ENCODE measurements at places on chromosomes 3 and 15.

DNA sequence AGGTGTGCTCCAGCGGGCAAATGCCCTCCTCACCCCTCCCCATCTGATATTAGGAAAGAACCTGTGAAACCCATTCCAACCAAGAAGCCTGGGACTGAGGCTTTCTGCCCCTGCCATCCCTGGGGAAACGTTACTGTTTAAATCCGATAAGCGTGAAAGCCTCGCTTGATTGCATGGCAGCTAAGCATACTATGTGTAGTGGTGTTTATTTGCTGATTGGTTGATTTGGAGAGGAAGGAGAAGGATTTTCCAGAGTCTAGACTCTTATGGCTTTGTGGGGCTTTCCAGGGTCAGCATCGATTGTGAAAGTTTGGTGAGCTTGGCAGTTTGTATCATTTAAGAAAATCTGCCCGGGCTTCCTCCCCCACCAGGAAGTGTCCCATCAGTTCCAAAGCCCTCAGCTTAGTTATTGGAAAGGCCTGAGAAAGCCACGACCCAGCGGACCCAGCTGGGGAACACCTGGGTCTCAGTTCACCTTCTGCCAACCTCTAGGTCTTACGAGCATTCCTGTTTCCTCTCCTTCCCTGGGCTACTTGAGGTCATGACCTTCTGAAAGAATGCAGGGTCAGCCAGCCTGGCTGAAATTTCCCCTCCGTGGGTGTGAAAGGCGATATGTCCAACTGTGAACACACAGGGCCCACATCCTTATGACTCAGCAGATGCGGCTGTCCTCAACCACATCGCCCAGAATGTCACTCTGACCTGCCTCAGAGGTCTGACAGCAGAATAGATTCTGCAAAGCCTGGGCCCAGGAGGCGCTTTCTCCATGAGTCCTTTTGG lies 62.8 kb upstream of the HERC1 start:
- DNase-seq = no peak

DNA sequence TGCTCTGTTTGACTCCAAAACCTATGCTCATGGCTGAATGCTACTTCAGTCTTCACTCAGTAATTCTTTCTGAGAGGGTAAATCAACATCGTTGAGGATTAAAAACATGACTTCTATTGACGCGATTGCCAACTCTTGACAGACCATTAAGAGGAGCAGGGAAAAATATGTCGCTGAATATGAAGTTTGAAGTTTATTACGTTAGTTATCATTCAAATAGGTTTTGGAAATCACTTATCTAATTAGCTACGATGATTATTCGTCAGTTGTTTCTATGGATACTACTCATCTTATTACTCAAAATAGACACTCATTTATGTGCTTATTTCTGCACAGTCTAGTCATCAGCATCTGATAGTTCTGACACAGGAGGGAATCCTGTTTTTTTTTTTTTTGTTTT lies 279.2 kb upstream of the TBL1XR1 start:
- DNase-seq = no peak

DNA sequence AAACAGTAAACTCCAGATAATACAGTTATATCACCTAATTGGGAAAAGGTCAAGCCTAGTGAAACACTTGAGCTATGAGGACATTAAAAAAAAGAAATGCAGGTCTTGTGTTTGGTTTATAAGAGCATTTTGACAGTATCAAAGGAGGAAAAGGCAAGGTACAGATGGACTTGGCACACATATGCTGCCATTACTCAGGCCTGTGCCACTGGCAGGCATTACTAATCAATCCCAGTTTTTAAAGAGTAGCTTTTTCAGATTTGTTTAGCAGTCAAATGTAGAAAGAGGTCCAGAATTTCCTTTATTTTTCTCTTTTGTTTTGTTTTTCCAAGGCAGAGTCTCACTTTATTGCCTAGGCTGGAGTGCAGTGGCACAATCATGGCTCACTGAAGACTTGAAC lies 38.9 kb downstream of the MDFIC2 start:
- DNase-seq = no peak

DNA sequence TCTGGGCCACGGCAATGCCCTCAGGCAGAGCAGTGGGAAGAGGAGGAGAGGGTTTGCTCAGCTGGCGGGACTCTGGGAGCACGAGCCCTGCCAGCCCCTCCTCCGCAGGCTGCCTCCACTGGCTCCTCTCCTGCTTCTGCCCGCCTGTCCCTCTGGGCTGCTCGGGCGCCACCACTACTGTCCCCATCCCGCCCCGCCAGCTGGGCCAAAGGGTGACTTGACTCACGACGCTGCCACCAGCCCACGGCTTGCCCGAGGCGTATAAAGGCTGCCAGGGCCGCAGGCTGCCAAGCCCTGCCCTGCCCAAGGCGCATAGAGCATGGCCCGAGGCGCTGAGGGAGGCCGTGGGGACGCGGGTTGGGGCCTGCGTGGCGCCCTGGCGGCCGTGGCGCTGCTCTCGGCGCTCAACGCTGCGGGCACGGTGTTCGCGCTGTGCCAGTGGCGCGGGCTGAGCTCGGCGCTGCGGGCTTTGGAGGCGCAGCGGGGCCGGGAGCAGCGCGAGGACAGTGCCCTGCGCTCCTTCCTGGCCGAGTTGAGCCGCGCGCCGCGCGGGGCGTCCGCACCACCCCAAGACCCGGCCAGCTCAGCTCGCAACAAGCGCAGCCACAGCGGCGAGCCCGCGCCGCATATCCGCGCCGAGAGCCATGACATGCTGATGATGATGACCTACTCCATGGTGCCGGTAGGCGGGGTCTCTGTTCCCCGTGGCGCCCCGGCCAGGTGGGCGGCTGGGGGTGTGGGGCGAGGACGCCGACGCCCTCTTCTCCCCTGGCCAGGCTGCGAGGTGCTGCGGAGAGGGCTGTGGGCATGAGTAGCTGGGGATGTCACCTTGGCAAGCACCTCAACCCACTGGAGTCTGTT lies at the start of gene GLDN:
Gene GLDN, plus strand, starts transcription at position 290 of the 861 bp plus-strand sequence. Its CDS starts 30 bp downstream, at position 320.
- DNase-seq = peak; percentile 70

GRCh38 chr3:124860599-124860998 lies 26.6 kb downstream of the ITGB5 start:
- no peak for DNase-seq

DNA sequence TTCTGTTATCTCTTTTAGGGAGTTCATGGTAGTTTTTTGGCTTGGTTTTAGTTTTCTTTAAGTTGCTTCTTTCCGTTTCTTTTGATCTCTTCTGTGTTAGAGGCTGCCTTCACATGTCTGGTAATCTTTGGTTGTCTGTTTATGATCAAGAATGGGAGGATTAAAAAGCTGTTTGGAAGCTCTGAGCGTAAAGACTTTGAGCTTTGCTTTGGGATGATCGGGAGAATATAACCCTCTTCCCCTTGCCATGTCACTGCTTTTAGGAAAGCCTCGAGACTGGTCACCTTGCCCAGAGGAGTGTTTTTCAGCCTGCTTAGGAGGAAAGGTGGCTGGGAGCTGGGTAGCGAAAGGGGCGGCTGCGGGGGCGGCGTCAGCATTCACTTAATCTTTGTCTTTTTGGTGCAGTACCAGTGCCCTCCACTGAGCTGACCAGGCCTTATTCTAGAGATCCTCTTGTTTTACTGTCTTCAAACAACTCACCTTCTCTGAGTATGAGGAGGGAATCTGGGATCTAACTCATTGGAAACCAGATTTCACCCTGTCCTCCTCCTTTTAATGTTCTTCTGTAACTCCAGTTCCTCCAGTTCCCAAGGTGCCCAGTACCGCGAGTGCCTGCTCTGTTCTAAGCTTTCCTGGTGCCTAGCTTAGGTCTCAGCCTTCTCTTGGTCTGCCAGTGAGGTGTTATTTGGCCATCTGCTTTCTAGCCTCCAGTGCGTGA lies 15.5 kb downstream of the TATDN2 start:
- DNase-seq = no peak

GRCh38 chr3:54240-54639 lies 142.3 kb upstream of the CHL1 start:
- no peak for DNase-seq

DNA sequence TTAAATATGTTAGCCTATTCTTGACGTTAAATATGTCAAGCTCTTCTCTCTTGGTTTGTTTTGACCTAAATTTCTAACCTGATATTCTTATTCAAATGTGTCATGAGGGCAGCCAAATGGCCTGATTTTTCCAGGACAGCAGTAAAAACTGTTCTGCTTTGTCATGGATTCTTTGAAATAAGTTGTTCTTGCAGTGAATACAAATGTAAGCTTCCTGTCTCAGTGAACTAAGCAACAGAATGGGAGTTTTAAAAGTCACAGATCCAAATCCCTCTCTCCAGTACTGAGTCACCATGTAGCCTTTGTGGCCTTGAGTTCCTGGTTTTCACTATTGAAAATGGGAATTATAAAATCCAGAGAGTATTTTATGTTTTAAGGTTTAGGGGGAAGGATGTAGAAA lies 301.8 kb downstream of the NLGN1 start:
- no peak for DNase-seq

- no peak for DNase-seq
Observed at GRCh38 chr3:49653621-49654020, 20.5 kb upstream of the APEH start.

- DNase-seq = no peak
Observed at GRCh38 chr15:44804298-44805046, 68.1 kb downstream of the TRIM69 start.

GRCh38 chr3:194736277-194736895 lies 50.7 kb downstream of the FAM43A start:
- no peak for DNase-seq

DNA sequence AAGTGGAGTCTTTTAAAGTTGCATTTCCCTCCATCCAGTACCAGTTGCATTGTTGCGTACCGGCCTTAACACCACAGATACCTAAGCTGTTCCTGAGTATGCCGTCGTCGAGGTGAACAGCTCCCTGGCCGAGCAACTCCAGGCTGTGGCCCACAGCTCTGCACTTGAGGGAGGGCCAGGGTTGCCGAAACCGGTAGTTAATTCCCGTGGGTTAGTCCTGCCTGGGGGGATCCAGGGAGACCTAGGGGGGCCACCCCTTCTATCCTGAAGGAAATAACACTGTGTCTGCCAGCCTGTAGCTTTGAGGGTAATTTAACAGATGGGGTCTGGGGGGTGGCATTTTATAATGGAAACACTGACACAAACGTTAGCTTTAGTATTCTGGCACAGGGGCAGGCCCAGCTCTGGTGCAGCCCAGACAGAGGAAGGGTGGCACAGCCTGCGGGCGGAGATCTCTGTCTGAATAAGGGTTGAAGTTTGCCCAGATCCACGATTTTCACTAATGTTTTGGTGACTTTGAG lies 60.8 kb downstream of the RGMA start:
- DNase-seq = no peak

GRCh38 chr15:80777137-80777536 lies 2.0 kb upstream of the CEMIP start:
- no peak for DNase-seq

DNA sequence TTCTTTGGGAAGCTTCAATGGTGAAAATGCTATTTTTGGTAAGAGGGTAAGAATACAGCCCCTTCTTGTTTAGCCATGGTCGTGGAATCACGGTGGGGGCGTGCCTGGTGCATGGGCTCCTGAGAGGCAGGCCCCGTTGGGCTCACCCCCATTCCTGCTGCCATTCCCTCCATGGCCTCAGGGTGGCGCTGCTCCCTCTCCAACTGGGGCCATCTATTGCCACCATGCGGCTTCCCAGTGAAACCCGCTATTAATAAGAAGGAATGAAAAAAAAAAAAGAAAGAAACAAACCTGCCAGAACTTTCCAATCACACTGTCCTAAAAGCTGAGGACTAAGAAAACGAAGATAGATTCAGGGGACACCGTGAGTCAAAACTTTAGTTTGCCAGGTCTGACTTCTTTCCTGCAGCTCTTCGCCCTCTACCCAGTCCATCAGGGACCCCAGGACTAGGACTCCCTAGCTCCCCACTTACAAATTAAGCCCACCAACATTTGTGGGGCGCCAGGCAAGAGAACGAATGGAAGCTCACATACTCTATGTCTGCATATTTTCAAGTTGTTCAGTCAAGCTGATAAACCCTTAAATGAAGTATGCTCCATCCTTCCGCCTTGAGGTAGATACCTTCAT lies 30.6 kb upstream of the ABHD2 start:
- DNase-seq = peak; percentile 75

DNA sequence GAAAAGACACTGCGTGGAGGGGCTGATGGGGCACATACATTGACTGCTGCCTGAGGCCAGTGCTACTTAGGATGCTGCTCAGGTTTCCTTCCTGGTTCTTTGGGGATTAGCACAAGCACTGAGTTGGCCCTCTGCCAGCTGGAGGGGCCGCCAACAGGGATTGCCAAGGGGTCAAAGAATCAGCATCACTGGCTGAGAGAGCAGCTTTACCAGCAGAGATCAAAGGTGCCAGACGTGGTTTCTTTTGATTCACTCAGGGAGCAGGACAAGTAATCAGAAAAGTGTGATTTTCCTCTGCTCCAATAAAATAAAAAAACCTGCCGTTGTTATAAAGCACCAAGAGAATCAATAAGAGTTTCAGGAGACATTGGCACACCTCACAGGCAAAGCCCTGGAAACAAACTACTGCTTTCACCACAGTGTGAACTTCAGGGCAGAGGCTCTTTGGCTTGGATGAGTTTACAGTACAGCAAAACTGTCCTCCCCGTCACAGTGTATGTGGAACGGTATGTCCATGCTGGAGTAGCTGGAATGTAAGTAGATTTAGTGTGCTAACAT lies 45.8 kb upstream of the FSIP1 start:
- DNase-seq = no peak

DNA sequence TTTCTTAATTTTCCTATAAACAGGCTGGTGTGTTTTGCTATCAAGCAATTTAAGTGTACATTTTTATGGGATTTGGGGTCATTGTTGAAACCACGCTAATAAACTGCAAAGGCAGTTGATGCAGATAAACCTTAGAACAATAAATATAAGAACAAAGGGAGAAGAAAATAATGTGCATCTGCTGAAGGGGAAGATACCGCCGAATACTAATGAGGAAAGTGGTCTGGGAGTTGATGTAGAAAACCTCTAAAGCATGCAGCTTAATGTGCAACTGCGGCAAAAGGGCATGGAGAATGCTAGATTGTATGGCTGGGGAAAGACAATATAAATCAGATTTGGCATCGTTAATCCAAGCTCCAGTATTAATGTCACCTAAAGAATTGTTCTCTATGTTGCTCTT lies 29.8 kb upstream of the CHL1 start:
- DNase-seq = no peak

- no peak for DNase-seq
Observed at GRCh38 chr3:46252980-46253379, 10.7 kb downstream of the CCR3 start.

DNA sequence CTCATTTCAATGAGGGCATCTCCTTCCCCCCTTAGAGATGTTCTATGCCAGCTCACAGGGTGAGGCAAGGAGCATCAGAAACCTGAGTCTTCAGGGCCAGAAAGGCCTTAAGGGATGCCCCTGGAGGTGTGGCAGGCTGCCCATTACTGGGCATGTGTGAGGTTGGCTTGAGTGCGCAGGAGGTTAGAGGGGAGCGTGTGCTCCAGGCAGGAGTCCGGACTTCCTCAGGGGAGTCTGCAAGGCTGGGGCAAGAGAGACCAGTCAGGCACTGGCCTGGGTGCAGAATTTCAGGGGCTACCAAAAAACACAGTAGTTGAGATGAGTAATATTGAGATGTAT lies 1.9 kb downstream of the LOXL1 start:
- no peak for DNase-seq

- DNase-seq = no peak
Observed at GRCh38 chr3:106720510-106720909, 656.7 kb upstream of the CCDC54 start.

DNA sequence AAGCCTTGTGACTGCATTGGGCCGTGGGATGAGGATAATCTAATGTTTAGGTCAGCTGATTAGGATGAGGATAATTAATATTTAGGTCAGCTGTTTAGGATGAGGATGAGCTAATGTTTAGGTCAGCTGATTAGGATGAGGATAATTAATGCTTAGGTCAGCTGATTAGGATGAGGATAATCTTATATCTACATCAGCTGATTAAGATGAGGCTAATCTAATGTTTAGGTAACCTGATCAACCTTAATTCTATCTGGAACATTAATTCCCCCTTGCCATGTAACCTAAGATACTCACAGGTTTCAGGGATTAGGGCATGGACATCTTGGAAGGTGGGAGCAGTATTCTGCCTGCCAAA lies 362.8 kb downstream of the ULK4 start:
- DNase-seq = no peak
